DMS 273 treated with DMSO at 0.1 percent for 48 hours (cell line): ENCODE measurements at places on chromosomes 4 and X.

GRCh38 chr4:92969650-92970379 is 666.0 kb downstream of the GRID2 start:
- no peak for DNase-seq

DNA sequence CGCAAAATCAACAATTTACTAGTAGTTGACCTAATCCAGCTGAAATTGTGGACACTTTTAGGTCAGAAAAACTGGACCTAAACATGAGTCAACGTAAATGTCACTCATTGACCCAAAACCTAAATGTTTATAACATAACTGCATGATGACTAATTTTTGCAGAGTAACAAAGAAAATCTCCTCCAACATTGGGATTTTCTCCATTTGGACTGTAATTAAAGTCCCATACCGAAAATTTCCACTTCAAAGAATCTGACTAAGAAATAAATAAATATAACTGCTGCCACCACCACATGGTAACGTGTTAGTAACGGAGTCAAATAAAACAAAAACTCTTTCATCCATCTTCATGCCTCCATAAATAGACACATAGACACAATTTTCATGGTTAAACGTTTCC is 1.9 kb downstream of the ADGRA3 start:
- DNase-seq = no peak

DNA sequence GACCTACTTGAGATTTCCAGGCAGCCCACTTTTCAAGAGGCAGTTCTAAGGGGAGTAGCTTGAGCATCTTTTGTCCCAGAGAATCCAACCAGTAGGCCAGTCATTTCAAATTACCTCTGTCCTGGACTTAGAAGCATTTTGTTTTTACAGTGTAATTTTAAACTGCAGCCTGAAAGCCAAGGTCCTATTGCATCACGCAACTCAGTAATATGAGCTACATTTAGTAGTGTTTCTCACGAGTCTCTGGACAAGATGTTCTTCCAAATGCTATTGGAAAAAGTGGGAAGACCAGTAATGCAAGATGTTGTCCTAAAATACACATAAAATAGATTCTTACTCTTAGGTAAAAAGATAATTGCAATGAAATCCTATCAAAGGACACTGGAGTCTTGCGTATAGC is 182.5 kb upstream of the ARX start:
- no peak for DNase-seq

DNA sequence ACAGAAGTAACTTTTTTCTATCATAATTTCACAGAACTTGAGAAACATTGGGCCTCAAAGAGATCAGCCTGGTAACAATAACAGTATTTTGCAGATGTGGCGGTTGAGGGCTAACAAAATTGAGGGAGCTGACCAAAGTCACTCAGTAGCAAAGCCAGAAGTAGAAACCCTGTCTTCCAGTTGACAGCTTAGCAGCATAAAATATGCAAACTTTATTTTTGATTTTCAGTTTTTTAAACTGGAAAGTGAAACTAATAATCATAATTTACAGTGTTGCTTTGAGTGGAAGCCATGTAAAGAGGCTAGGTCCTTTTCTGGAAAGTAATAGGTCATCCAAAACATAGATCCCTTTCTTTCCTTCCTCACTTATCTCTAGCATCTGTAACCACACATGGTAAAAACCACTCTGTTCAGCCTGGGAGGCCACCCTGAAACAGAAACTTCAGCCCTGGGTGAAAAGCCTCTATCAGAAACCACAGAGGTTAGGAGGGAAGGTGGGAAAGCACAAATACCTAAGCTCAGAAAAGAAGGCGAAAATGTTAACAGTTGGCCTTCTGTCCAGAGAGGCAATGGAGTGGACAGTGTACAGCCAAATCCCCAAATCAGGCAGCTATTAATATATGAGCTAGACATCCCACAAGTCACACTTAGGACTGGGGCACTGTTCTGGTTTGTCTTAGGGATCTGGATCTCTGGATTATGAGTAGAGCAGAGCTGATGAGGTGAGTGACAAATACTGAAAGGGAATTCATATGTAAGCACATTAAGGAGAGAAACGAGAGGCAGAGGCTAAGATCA is 61.1 kb upstream of the ARSJ start:
- no peak for DNase-seq

DNA sequence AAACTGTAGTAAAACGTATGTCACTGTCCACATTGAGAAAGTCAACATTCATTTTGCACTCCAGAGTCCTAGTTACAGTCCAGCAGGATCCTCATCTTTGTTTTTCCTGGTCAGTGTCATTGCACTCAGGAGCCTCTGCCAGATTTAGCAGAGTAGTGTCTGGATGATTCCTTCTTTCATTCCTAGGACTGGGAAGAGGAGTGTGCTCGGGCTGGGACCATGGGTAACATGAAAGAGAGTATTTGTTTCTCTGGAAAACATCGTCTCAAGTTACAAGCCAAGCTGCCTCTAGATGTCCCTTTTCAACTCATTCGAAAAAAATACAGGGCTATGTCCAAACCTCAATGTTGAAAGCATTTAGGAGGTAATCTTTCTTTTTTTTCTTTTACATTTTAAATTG is 69.9 kb upstream of the TNIP3 start:
- no peak for DNase-seq

DNA sequence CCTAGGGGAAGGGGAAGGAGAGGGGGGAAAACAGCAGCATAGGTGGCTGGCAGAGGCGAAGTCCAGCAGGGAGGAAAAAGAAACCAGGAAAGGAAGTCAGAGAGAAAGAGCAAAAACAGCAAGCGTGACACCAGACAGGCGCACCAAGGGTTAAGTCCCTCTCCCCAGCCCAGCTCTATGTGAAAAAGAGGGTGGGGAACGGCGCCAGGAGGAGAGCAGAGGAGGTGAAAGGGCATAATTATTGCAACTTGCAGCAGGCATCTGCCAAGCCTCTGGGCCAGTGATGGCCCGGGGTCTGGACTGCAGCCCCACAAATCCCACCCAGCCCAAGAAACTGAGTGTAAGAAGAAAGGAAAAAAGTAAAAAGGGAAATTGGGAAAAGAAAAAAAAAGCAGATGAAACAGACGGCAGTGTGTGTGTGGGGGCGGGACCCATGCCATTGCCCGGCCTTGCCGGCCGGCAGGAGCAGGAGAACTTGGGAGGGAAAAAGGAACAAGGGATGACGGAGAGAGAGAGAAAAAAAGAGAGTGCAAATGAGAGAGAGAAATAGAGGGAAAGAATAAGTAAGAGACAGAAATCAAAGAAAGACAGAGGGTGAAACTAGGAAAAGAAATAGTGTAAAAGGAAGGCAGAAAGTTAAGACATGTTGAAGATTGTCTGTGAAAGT is 14.1 kb upstream of the RHOXF2 start:
- peak; percentile 6 for DNase-seq

DNA sequence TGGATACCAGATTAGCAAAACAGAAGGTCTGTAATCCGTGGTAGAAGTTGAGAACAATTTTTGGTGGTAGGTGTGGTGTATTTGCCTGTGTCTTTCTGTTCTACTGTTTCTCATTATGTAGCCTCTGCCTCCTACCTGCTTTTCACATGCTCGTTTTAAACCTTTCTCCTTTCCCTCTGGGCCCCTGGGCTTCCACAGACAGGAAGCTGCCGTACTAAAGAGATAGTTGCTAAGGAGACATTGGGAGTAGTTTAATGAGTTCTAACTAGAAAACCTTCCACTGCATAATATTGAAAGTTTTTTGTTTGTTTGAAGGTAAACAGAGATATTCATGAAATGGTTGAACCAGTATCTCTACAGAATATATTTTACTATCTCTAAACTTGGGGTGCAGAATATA is 107.8 kb downstream of the STOX2 start:
- no peak for DNase-seq

GRCh38 chr4:101283434-101283833 is 63.9 kb downstream of the PPP3CA start:
- DNase-seq = no peak

DNA sequence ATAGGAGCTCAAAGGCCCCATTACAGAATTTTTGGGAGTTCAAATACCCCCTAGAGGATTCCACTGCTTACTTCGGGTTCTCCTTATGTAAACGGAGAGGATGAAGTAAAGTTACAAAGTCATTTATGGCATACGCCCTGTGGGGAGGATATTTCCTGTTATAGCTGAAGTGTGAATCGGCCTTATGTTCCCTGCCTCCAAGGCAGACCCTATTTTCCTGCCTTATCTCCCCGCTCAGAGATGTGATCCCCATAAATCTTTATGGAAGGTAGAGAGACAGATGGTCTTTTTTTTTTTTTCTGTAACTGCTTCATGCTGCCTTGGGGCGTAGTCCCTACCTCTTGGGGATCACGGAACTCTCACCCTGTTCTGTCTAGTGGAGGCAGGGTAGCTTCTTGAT is 56.0 kb upstream of the DHX15 start:
- no peak for DNase-seq

- no peak for DNase-seq
Observed at GRCh38 chr4:3199653-3200422, 49.1 kb upstream of the MSANTD1 start.

GRCh38 chr4:121168446-121169281 is 4.5 kb upstream of the TNIP3 start:
- no peak for DNase-seq

DNA sequence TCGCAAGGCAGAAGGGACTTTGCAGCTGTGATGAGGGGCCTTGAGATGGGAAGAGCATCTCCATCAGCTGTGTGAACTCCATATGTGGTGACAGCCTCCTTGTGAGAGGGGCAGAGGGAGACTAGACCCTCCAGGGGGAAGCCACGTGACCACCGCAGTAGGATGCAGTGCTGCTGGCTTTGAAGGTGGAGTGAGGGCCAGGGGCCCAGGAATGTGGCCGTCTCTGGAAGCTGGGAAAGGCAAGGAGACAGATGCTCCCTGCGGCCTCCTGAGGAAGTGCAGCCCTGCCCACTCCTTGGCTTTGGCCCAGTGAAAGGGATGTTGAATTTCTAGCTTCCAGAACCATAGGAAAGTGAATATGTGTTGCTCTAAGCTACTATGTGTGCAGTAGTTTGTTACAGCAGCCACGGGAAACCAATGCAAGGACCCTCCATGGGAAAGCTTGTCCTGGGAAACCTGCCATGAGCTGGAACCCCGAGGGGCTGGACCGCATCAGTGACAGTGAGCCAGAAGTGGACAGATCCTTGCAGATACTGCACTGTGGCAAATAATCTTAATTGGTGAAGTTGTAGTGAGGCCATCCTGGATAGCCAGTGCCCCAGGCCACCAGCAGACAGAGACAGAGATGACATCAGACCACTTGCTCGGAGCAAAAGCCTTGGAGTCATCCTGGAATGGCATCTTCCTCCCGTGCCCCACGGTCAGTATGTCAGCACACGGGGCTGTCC is 35.4 kb upstream of the SORCS2 start:
- no peak for DNase-seq

DNA sequence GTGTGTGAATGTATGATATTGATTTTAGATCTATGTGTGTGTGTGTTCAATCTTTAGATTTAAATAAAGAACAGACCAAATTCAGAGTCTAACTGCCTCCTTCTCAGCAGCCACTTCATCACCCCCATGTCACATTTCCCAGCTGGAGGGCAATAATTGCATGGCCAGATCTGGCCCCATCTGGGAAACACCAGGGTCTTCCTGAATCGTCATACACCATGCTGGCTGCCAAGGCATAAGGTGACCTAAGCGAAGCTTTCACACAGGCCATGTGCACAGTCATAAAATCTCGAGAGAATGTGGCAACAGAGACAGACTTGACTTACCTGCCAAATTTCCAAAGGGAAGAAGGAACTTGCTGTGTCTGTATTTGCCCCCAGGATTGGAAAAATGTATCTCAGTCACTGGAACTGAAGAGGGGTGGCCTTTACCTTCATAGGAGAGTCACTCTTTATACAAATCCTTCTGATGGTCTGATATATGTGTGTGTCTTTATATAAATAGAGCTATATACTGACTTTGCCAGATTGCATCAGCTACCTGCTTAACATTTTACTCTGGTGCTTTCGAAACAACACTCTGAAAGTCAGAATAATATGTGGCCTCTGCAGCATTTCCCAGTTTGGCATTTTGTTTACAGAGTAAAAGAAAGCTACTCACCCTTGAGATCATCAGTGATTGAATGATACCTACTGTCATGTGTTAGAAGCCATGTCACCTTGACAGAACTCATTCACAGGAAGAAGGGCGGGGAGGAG is at the start of gene PLAC1:
TSS of gene PLAC1 (minus strand) at position 470 of the 758 bp plus-strand sequence. CDS start 91,789 bp downstream, outside the sequence.
- DNase-seq = no peak

- DNase-seq = no peak
Observed at GRCh38 chr4:184536881-184537248, 62.5 kb upstream of the IRF2 start.

DNA sequence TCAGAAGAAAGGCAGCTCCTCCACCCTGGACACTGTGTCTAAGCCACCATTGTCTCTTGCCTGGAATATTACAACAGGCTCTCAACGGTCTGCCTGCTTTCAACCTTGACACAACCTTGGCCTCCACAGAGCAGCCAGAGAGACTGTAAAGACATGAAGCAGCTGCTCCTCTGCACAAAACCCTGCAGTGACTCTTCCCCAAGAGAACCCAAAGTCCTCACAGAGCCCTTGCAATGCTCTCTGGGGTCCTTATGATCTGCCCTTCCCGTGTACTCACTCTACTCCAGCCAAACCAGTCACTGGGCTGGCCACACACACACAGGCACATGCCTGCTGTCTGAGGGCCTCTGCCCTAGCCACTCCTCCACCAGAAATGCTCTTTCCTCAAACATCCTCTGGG is 75.9 kb upstream of the CPEB2 start:
- no peak for DNase-seq

- peak; percentile 42 for DNase-seq
Observed at GRCh38 chrX:7996414-7996813, 69.2 kb upstream of the PNPLA4 start.

GRCh38 chr4:54063737-54064316 is 578 bp downstream of the CHIC2 start:
- no peak for DNase-seq

DNA sequence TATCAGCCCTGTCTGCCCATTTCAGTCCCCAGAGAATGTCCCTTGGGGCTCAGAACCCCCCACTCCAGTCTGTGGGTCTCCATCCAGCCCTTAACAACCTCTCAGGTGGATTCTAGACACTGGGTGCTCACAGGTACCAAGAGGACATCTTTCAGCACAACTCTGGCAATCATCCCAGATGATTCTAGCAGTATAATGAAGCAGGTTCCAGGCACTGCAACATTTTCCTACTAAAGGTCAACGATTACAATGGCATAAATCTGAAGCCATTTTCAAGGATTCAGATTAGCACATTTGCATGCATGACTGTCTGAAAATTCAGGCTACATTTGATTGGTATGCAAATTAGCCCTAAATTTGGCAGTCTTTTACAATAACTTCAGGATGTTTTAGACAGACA is 10.0 kb downstream of the SLC2A9 start:
- DNase-seq = no peak

- no peak for DNase-seq
Observed at GRCh38 chrX:5236096-5236495, 992.6 kb downstream of the NLGN4X start.

GRCh38 chr4:185721190-185722028 is 90.6 kb downstream of the SORBS2 start:
- no peak for DNase-seq

- DNase-seq = no peak
Observed at GRCh38 chr4:14592950-14593349, 409.3 kb upstream of the CPEB2 start.

DNA sequence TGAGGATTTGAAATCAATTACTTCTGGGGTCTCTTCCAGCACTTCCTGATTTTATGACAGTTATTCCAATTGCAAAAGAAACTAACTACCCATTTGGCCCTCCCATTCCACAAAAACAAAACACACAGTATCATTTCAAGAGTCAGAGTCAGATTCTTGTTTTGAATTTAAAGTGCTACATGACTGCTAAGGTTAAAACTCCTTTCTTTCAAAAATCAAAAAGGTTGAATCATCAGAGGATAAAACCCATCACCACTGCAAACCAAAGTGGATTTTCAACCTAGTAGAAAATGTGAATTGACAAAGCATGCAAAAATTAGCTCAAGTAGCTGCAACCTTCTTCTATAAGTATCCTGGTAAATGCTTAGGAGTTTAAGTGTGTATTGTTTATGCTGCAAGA is 67.4 kb downstream of the DHX15 start:
- DNase-seq = no peak
